ENCODE measurements at places on chromosomes 2 and 18. TPM values are rescaled to one million over a fixed set of nuclear protein-coding genes. Genes with fewer than 3 reads are reported as not detected.

The LCT gene
- 0.04 TPM for total RNA-seq

The CWC22 gene
- total RNA-seq: 31.1 TPM

The CNGA3 gene
- total RNA-seq: not detected

The SLC14A1 gene
- total RNA-seq: 0.20 TPM

The EGR4 gene
- not detected for total RNA-seq

The ZNF804A gene
- 0.73 TPM for total RNA-seq

The ANKRD12 gene
- 25.4 TPM for total RNA-seq

The REG3A gene
- 0.31 TPM for total RNA-seq

The SCYGR4 gene
- total RNA-seq: not detected

The RFX8 gene
- total RNA-seq: not detected

- no peak overlapping the region for H3K27ac ChIP-seq
- H3K4me3 ChIP-seq: no peak overlapping the region
- H3K4me1 ChIP-seq: no peaks in the 10 kb centered on the region
- no peak for DNase-seq
- peaks cover 69% of the 10 kb centered on the region for H3K36me3 ChIP-seq
Observed at GRCh38 chr2:130165293-130166016, 15.9 kb downstream of the SMPD4 start.

- no peaks in the 10 kb centered on the region for H3K4me1 ChIP-seq
- no peak for DNase-seq
- H3K27me3 ChIP-seq: no peaks in the 10 kb centered on the region
Observed at GRCh38 chr2:140577453-140577852, 1553.4 kb downstream of the LRP1B start.

- no peaks in the 10 kb centered on the region for H3K27me3 ChIP-seq
- H3K4me1 ChIP-seq: no peaks in the 10 kb centered on the region
- no peaks in the 10 kb centered on the region for H3K36me3 ChIP-seq
- H3K27ac ChIP-seq: no peak overlapping the region
Observed at GRCh38 chr2:212692466-212692865, 153.9 kb upstream of the ERBB4 start.

- no peaks in the 10 kb centered on the region for H3K4me1 ChIP-seq
- H3K27ac ChIP-seq: no peak overlapping the region
- DNase-seq: no peak
- H3K27me3 ChIP-seq: no peaks in the 10 kb centered on the region
Observed at GRCh38 chr18:58601468-58602266, 27.2 kb downstream of the ALPK2 start.

DNA sequence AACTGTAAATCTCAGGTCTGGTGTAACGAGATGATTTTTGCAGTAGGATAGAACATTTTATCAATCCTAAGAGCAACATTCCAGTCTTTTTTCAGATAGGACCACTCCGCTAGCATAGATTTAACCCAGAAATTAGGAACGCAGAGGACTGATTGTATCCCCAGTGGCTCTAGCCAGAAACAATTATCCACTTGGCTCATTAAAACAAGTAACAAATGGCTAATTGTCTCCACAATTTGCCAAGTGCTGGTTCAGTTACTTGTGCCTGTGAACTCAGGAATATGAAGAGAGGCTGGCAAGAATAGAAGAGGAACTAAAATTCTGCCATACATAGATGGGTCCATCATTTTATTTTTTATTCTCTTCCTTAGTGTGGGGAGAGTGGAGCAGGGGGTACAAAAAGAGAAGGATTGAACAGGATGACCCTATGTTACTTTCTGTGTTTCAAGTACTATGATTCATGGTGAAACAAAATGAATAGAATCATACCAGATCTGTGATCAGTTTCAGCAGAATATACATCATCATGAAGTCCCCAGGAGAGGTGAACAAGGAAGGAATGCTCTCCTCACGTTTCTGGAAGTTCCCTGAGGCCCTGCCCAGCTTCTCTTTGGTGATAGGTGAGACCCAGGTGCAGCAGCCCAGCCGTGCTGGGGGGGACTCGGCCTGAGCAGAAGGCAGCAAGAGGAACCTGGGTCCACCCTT lies 121.6 kb downstream of the ARL4C start:
- H3K4me1 ChIP-seq: no peaks in the 10 kb centered on the region
- H3K36me3 ChIP-seq: no peaks in the 10 kb centered on the region
- no peak overlapping the region for H3K4me3 ChIP-seq
- H3K27me3 ChIP-seq: no peaks in the 10 kb centered on the region

DNA sequence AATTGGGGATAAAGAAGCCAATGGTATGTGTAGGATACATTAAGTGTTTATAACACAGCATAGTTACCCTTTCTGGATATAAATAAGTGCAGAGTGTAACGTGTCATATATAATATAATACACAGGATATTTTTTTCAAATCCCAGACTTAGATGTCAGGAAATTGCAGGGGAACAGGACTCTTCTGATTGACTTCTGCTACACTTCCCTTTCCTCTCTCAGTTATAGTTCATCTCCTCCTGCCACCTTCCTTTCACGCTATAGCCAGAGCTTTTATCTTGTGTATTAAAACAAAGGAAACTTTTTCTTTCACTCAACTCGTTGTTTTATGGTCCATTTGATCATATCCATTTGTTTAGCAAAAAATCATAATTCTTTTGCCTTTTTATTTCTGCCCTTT lies 158.0 kb upstream of the RASGRP3 start:
- no peaks in the 10 kb centered on the region for H3K27me3 ChIP-seq
- H3K4me1 ChIP-seq: no peaks in the 10 kb centered on the region
- no peak for DNase-seq
- no peak overlapping the region for H3K27ac ChIP-seq
- no peak overlapping the region for H3K4me3 ChIP-seq
- no peaks in the 10 kb centered on the region for H3K36me3 ChIP-seq

DNA sequence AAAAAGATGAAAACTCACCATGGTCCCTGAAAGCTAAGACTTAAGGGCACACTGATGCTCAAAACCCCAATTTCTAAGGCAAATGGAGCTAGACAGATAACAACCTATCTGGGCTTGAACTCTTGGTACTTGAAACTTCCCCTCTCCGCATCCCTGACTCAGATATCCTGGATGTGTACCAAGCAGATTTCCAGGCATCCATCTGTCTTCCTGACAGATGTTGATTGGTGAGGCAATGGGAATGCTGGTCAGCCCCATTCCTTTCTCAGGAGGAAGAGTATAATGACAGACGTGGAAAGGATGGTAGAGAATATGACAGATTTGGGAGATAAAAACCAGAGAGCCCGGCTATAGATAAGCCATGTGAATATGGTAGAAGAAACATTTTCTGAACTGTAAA lies 69.2 kb downstream of the ADD2 start:
- H3K27ac ChIP-seq: no peak overlapping the region
- no peak overlapping the region for H3K4me3 ChIP-seq
- no peak for DNase-seq
- no peaks in the 10 kb centered on the region for H3K27me3 ChIP-seq
- peaks cover 28% of the 10 kb centered on the region for H3K36me3 ChIP-seq
- H3K4me1 ChIP-seq: peaks cover 14% of the 10 kb centered on the region

DNA sequence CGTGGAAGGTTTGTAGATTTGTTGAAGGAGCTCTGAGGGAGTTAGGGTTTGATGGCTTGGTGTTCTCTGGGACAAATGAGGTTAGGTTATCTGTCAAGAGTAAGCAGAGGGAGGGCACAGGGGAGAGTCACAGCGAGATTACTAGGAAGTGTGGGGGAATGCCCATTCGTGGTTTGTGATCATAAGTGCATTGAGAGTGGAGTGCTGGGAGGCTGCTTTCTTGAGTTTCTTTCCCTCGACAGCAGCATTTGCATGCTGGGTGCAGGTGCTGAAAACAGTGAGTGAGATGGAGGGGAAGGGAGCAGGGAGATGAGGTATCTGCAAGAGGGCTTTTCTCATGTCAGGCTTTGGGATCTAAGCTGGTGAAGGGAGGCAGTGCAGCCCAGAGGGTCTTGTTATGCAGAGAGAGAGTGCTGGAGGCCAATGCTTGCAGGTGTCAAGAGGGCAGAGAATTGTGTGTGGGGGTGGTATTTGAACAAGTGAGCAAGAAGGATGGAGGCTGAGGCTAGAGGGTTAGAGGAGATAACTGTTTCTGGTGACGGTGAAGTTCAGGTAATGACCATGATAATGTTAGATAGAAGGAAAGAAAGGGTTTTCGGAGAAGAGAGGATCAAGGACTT lies 8.8 kb downstream of the RALB start:
- H3K4me3 ChIP-seq: no peak overlapping the region
- no peaks in the 10 kb centered on the region for H3K27me3 ChIP-seq
- peaks cover 52% of the 10 kb centered on the region for H3K4me1 ChIP-seq
- no peak for DNase-seq

- H3K4me3 ChIP-seq: no peak overlapping the region
- no peaks in the 10 kb centered on the region for H3K36me3 ChIP-seq
- DNase-seq: no peak
- no peaks in the 10 kb centered on the region for H3K4me1 ChIP-seq
- H3K27me3 ChIP-seq: no peaks in the 10 kb centered on the region
Observed at GRCh38 chr2:29881089-29881730, 40.2 kb downstream of the ALK start.

GRCh38 chr2:233650981-233651380 lies 14.7 kb downstream of the UGT1A10 start:
- no peaks in the 10 kb centered on the region for H3K27me3 ChIP-seq
- H3K27ac ChIP-seq: no peak overlapping the region
- no peaks in the 10 kb centered on the region for H3K4me1 ChIP-seq
- no peaks in the 10 kb centered on the region for H3K36me3 ChIP-seq
- DNase-seq: no peak
- no peak overlapping the region for H3K4me3 ChIP-seq

DNA sequence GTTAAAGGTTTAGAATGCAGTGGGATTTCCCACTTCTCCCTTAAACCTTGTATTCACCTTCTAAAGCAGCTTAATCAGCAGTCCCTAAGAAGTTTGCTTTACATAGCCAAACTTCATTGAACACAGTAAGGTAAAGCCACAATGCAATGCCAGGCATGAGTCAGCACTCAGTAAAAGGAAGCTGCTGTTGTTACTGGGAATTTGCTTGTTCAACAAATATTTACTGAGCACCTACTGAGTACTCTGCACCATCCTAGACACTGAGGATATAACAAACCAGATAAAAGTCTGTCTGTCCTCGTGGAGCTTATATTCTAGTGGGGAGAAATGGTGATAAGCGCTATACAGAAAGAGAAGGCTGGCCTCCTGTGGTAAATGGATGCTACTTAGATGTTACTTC lies 162.7 kb downstream of the PKP4 start:
- H3K4me1 ChIP-seq: peaks cover 5% of the 10 kb centered on the region
- H3K4me3 ChIP-seq: no peak overlapping the region
- no peaks in the 10 kb centered on the region for H3K27me3 ChIP-seq

DNA sequence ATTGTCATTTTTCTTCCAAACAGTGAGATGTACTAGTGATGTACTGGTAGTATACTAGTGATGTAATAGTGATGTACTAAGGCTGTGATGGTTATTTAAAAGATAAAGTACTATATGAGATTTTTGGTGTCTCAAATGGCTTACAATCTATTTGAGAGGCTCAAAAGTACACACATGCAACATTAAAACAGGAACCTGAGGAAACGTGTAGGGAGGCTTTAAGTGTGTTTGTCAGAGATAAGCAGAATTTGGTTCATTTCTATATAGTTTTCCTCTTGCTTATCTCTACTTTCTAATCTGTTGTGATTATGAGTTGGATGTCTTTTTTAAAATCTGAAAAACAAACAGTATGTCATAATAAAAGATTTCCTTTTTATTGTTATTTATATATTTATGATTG lies 100.9 kb upstream of the SERTAD2 start:
- no peaks in the 10 kb centered on the region for H3K36me3 ChIP-seq
- H3K27me3 ChIP-seq: no peaks in the 10 kb centered on the region
- peaks cover 11% of the 10 kb centered on the region for H3K4me1 ChIP-seq
- no peak for DNase-seq

DNA sequence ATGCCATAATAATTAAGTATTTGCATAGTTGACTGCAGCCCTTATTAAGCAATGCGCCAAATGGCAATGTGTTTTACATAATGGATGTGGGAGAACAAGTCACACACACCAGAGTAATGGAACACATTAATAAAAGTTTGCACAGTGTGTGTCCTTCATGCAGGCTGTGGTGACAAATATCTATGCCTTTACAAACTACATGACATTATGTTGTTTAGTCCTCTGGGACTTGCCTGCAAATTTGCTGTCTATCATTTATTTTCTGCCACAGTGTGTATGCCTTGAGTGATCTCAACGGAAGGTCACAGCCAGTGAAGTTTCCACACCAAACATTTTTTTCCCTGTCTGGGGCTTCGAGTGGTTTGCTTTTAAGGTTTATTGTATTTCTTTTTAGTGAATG lies 175.2 kb upstream of the TMEFF2 start:
- no peaks in the 10 kb centered on the region for H3K36me3 ChIP-seq
- H3K4me3 ChIP-seq: no peak overlapping the region
- DNase-seq: no peak
- no peaks in the 10 kb centered on the region for H3K4me1 ChIP-seq
- H3K27me3 ChIP-seq: no peaks in the 10 kb centered on the region

DNA sequence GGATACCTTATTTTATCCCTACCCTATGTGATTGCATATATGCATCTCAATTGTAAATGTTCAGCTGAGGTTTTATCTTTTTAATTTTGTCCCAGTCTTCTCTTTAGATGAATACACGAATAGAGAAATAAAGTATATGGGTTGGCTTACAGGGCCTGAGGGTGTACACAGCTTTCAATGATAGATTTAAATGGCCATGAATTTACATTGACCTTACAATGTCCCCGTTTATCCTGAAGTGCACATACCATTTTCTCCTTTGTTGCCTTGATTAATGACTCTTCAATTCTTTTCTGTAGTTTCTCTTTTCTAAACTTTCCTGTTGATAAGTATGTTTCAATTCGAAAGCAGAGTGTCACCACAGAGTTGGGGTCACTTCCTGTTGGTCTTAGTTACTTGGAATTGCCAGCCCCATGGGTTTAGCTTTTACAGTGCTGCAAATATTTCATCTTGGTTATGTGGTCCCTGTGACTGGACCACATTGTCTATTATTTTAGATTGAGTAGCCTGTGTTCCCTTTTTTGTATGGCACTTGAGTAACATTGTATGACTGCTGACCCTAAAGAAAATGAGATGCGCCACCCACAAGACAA lies 1616.3 kb upstream of the ACVR2A start:
- no peak for DNase-seq
- no peaks in the 10 kb centered on the region for H3K36me3 ChIP-seq
- no peaks in the 10 kb centered on the region for H3K4me1 ChIP-seq
- no peak overlapping the region for H3K27ac ChIP-seq
- H3K27me3 ChIP-seq: no peaks in the 10 kb centered on the region

- H3K36me3 ChIP-seq: no peaks in the 10 kb centered on the region
- H3K27ac ChIP-seq: no peak overlapping the region
- H3K27me3 ChIP-seq: peaks cover 23% of the 10 kb centered on the region
- DNase-seq: no peak
- no peaks in the 10 kb centered on the region for H3K4me1 ChIP-seq
- no peak overlapping the region for H3K4me3 ChIP-seq
Observed at GRCh38 chr18:13245481-13246000, 27.0 kb downstream of the LDLRAD4 start.

GRCh38 chr18:25503567-25504081 lies 151.7 kb upstream of the ZNF521 start:
- H3K27ac ChIP-seq: no peak overlapping the region
- DNase-seq: peak; percentile 33
- peak overlapping the region; percentile 3 for H3K4me3 ChIP-seq
- no peaks in the 10 kb centered on the region for H3K36me3 ChIP-seq
- H3K4me1 ChIP-seq: no peaks in the 10 kb centered on the region
- H3K27me3 ChIP-seq: no peaks in the 10 kb centered on the region

- no peaks in the 10 kb centered on the region for H3K36me3 ChIP-seq
- H3K27me3 ChIP-seq: no peaks in the 10 kb centered on the region
Observed at GRCh38 chr2:169038338-169038757, 7.2 kb upstream of the ABCB11 start.
